Epithelial cell of prostate (primary cell): ENCODE measurements at places on chromosomes 2 and 18.

GRCh38 chr2:185531721-185532120 lies 206.9 kb upstream of the FSIP2 start:
- DNase-seq, result no peak

DNA sequence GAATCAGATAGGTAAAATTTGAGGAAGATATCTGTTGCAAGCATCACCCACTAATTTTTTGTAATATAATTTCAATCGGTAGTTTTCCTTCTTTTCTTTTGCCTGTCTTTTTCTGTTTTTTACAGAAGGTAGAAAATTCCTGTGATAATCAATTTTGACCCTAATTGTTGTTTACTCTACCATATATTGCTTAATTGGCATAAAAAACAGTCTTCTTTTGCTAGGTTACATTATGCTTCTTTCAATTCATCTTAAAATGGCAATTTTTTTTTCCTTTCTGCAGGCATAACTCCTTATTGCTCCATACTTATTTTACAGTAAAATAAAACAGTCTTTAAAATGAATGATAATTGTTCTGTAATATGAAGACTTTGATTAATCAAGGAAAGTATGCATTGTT lies 286.2 kb upstream of the LRP1B start:
- no peak for DNase-seq

- DNase-seq, result no peak
Measured at GRCh38 chr2:226190479-226191252, 609.0 kb downstream of the IRS1 start.

GRCh38 chr2:241637018-241637794 lies at the start of the genes ATG4B and THAP4:
ATG4B (plus strand) TSS chr2:241637693; CDS start chr2:241637715, 22 bp downstream.
THAP4 (minus strand) TSS chr2:241637158; CDS start chr2:241637017, 141 bp downstream.
- peak; percentile 33 for DNase-seq

GRCh38 chr18:33421225-33421624 lies 19.3 kb downstream of the CCDC178 start:
- no peak for DNase-seq

DNA sequence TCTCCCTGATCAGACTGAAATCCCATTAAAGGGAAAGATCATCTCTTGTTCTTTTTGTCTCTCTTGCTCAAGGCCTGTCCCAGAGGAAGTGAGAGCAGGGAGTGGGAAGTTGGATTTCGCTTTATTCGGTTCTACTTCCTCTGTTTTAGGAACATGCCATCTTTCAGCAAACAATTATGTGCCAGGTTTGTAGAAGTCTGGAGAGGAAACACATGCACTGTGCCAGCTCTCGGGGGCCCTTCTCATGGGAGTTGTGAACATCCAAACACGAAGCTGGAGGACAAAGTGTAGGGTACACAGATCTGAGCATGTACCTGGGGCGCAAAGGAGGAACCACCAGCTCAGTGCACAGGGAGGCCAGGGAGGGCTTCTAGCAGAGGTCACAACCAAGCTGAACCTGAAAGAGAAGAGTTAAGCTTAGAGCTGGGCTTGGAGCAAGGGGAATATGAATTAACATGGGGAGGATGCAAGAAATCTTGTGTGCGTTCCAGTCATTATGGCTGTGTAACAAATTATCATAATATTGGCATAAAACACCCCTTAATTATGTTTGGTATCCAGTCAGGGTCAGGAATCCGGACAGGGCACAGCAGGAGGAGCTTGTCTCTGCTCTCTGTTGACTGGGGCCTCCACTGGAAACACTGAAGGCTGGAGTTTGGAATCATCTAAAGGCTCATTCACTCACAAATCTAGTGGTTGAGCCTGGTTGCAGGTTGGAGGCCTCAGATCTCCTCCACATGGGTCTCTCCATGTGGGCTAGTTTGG lies 128.6 kb downstream of the ZFP36L2 start:
- no peak for DNase-seq

GRCh38 chr2:55761526-55761925 lies 67.9 kb upstream of the PNPT1 start:
- peak; percentile 18 for DNase-seq

DNA sequence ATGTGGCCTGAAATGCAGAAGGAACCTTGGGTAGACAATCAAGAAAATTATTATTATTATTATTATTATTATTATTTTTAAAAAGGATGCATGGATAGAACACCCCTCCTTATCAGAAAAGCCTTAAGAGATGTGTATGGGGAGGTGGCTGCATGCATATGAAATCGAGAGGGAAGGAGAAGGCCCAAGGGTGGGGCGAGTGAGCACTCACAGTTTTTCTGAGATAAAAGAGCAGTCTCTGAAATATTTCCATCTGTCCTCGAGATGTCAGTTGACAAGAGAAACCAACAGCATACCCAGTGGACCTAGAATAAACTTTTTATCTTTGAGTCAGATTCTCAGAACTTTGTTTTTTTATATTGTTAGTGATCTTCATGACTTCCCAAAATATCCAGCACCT lies 282.9 kb downstream of the GPD2 start:
- DNase-seq, result no peak

GRCh38 chr2:233101141-233101540 lies 41.0 kb downstream of the INPP5D start:
- DNase-seq, result no peak

GRCh38 chr2:3110994-3111666 lies 266.5 kb downstream of the EIPR1 start:
- no peak for DNase-seq

GRCh38 chr2:233814056-233814835 lies 36.1 kb downstream of the MROH2A start:
- DNase-seq, result no peak

- no peak for DNase-seq
Measured at GRCh38 chr18:29328932-29329331, 1152.0 kb upstream of the CDH2 start.

- DNase-seq, result peak; percentile 83
Measured at GRCh38 chr2:9656270-9656766, 25.5 kb upstream of the YWHAQ start.

- peak; percentile 10 for DNase-seq
Measured at GRCh38 chr2:42456126-42456839, 37.5 kb downstream of the KCNG3 start.

DNA sequence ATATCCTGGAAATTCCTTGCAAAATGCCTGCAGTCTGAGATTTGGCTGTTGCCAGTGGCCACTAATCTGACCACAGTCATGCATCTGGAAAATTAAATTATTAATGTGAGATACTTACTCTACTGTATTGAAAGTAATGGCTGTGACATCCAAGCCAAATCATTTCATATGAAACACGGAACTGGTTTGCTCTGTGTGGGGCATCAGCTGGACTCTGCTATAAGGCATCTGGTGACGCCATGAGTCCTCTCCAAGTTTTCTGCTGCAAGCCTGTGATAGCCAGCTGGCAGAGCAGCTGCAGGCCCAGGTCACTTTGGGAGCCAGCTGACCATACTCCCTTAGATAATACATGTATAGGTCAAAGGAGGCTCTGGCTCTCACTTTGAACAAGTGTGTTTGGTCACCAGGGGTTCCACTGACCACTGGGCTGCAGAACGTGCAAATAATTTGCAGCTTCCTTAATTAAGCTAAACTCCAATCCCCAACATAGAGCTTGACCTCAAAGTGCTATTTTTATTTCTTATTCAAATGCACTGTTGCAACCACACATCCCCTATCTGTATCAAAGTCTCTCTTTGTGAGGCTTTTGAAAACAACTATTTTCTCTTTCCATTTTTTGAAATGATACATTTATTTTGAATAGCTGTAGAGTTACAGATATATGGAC lies 152.9 kb downstream of the NCKAP5 start:
- DNase-seq, result no peak

DNA sequence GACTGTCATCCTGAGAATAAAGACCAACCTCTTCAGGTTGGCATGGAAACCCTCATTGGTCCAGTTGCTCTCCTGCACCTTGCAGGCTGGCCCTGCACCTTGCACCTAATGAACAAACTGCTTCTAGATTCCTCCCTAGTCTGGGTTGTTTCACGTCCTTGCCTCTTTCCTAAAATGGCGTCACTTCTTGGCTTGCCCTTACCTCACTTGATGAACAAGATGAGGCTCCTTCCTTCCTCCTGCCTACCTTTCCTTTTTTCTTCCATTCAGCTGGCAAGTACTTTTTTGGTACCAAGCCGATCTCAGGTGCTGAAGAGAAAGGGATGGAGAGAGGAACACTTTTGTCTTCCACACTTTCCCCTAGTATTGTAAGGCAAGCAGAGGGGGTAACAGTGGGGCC lies 74.5 kb downstream of the MYCN start:
- DNase-seq, result no peak

GRCh38 chr2:238686223-238686622 lies 161.7 kb upstream of the TWIST2 start:
- DNase-seq, result no peak

DNA sequence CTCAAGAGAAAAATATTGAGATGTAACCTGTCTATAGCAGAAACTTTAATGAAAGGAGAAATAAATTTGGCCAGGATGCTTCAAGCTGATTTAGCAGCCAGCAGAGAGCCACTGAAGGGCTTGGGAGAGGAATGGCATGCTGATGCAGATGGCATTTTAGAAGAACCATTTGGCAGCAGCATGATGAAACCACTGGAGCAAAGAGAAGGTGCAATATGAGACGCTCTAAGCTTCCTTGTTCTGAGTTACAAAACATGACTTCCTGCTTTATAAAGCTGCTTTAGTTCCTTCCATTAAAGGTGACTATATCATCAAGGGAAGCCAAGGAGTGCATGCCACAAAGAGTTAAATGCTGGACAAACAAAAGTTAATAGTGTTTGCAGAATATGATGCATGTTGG lies 189.7 kb downstream of the PID1 start:
- DNase-seq, result no peak

- no peak for DNase-seq
Measured at GRCh38 chr18:77560341-77560992, 310.8 kb downstream of the GALR1 start.

- DNase-seq, result no peak
Measured at GRCh38 chr2:236971919-236972381, 113.7 kb upstream of the COPS8 start.

DNA sequence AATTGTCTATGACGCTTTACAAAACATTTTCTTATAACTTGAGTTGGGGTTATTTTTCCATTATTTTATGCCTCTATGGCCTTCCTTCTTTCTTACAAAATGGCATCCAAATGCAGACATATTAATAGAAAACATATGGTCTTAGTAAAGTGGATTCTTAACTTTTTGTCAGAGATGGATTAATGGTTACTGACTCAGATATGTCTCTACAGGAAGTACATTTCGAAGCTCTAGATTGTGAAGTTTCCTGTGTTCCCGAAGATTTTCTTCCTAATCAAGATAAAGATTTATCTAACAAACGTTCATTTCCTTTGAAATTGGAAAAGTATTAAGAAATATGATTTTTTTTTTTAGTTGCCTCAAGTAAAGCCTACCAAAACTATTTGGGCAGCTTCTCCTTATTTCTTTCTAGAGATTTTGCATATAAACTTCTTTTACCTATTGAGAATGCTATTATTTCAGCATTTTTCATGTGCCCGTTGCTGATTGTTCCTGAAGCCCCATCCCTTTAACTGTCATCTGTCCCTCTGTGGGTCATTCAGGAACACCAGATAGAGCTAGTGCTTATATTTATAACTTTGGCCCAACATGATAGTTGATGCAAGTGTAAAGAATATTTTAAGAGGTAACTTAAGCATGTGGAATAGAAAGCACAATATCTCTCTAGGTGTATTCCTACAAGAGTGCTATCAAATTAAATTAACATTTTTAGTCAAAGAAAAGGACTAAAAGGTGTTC lies 498.0 kb downstream of the CCDC85A start:
- no peak for DNase-seq

DNA sequence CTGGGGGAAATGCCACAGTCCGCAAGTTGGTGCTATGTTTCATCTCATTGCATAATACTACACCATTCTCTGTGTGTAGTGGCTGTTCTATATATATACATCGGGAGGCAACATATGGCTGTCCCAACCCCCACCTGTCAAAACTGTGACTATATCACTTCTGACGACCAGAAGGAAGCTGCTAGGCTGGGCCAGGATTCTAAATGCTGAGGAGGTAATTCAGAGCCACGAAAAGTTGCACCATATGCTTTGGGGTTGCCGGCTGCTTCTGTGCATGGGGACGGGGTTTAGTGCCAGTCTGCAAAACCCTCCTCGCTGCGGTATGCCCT lies 117.3 kb downstream of the MSH2 start:
- no peak for DNase-seq

GRCh38 chr2:4862031-4862430 lies 830.2 kb upstream of the SOX11 start:
- DNase-seq, result peak; percentile 68

- DNase-seq, result no peak
Measured at GRCh38 chr18:21093133-21093532, 18.5 kb downstream of the ROCK1 start.

DNA sequence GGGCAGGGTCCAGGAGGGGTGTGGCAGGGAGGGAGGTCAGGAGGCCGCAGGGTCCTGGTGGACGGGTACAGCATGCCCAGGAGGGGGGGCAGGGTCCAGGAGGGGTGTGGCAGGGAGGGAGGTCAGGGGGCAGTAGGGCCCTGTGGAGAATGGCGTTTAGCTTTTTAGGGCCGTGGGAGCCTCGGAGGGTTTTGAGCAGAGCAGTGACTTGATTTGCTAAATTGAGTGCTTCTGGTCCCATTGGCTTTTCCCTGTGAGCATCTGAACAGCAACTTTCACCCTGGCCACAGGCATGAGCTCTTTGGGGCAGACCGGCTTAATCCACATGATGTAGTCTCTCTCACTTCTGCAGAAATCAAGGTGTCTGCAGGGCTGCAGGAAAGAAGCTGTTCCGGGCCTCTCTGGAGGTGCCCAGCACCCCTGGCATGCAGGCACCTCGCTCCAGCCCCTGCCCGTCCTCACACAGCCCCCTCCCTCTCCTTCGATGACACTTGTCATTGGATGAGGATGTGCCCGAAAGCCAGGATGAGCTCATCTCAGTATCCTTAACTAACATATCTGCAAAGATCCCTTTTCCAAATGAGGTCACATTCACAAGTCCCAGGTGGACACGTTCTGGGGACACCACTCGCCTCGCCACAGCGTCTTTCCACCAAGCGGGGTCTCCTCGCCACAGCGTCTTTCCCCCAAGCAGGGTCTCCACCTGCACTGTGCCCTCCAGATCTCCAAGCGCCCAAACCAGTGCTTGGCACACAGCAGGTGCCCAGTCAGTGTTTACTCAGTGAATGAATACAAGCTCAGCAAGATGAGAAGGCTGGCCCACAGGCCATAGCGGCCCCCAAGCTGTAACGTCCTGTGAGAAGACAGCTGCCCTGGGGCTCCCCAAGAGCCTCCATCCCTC lies 94.0 kb downstream of the NDUFA10 start:
- DNase-seq, result no peak

DNA sequence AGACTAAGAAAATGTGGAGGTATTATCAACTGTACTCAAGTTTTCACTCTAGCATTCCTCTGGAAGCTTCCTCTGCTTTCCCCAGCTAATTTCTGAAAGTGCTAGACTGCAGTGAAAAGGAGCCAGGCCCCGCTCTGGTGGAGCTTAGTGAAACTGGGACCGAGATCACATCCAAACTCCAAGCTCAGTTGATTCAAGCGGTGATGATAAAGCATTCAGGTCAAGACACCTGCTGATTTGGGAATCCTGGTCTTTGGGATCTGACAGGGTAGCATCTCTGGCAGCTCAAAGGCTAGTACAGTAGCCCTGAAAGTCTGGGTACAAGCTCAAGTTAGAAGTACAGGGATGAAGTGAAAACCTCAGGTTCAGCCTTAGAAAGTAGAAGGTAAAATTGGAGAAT lies 120.2 kb upstream of the CRIM1 start:
- no peak for DNase-seq

- DNase-seq, result no peak
Measured at GRCh38 chr2:72104821-72105588, 42.7 kb downstream of the CYP26B1 start.
